IMR-90 (cell line): ENCODE measurements at places on chromosomes 2 and 18.

- DNase-seq: no peak
These were observed 35.4 kb downstream of the MRPL35 start for GRCh38 chr2:86234563-86235131.

GRCh38 chr2:149826471-149827125, 239.0 kb upstream of the MMADHC start:
- peak; percentile 18 for DNase-seq

DNA sequence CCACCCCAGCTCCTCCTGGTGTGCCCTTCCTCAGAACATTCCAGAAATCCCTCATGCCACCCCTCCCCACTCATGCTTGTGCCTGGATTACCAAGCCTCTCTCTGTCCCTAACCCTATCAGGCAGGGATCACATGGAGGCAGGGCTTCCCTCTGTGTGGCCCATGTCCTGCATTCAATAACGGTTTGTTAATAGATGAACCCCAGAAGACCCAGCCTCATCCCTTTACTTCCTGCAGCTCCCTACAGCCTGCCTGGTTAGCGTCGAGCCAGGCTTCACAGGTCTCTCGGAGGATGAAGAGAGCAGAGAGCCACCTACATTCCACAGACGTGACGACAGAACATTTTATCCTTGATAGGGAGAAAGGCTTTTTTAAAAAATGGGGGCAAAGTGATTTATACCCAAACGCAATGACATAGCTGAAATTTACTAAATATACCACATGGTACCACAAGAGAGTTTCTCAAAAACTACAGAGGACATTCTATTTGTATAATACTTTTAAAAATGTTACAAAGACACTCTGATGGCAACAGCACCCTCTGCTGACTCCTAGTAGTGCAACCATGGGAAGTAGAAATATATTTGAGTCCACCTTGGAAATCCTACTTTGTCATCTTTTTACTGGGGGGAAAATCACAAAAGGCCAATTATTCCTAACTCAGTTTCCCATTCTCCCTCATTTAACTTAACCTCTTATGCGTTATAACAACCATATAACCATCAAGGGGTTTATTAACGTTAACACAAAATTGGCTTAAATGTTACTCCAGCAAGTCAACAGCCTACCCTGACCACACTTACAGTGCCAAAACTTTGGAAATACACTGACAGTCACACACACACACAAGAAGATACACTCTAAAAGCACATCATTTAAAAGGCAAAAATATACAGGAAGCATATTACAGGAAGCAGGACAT, 30.7 kb downstream of the FBXO15 start:
- peak; percentile 65 for DNase-seq

- DNase-seq: peak; percentile 56
These were observed 178.7 kb downstream of the FMNL2 start for GRCh38 chr2:152513681-152514080.

DNA sequence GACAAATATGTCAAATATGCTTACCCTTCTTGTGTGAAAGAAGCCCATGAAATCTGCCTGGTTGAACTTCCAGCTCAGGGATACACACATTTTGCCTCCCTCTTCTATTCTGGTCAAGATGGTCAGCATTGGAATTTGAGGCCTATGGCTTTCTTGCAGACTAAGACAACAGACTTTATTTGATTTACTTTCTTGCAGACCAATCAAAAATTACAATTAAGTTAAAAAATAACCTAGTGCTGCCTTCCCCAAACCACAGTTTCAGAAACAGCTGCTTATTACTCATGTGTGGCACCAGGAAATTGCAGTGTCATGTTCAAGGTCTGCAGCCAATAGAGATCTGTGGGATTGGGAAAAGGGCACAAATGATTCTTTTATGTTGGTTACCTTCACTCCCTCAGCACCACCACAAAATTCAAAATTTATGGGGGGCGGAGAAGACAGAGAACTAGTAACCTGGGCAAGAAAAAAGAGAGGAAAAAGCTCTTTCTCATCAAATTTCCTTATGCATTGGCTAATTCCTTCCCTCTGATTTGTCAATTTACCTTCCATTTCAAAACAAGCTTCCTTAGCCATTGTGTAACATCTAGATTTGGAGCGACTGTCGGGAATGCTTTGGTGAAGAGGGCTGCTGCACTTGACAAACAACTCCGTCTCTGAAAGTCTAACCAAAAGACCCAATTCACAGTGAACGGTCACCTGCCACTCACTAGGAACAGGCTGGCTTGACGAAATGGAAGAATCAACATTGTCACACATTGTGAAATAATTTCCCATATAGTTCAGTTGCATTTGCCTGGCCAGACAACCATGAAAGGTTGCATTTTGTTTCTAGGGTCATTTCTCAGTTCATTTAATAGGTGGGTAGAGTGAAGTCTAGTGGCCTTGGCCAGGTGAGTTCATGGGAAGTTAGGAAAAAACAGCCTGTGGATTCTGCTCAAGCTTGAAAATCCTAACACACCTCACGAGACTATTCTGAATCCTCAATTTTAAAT, 100.4 kb upstream of the FZD5 start:
- DNase-seq: peak; percentile 83

DNA sequence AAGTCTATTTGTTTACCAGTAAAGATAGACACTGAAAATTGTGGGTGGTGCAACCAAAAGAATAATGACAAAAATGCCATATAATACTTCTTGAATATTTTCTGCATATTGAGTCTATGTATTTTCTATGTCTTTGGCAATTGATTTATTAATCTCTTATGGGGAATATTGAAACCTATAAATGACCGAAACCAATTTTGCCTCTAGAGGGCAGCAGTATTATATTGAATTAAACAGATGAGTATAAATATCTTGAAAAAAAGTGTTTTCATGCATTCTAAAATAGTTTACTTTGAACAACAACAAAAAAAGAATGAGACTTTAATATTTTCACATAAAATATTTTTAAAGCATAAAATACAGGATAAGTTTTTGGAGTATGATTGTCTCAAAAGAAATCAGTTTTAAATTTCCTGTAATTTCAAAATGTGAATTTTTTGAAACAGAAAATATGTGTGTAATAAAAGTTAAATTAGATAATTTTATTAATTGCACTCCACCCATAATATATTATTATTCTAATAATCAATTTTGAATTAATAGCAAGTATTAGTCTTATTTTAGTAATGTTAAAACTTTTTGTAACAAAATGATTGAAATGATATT, 49.9 kb upstream of the CALCRL start:
- DNase-seq: no peak

GRCh38 chr2:9250498-9251153, 44.0 kb downstream of the ASAP2 start:
- no peak for DNase-seq

DNA sequence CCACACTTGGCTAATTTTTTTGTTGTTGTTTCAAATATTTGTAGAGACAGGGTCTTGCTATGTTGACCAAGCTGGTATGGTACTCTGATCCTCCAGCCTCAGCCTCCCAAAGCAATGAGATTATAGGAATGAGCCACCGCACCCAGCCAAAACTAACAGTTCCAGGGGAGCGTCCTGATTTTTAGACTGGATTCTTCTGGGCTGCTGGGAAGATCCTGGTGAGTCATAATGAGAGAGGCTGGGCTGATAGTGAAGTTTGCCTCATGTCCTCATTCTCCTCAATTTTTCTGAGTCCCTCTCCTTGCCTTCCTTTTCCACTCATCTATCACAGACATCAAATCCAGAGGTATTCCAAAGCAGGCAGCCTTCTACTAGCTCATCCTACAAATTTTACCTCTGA, 81.3 kb downstream of the VSNL1 start:
- peak; percentile 65 for DNase-seq

DNA sequence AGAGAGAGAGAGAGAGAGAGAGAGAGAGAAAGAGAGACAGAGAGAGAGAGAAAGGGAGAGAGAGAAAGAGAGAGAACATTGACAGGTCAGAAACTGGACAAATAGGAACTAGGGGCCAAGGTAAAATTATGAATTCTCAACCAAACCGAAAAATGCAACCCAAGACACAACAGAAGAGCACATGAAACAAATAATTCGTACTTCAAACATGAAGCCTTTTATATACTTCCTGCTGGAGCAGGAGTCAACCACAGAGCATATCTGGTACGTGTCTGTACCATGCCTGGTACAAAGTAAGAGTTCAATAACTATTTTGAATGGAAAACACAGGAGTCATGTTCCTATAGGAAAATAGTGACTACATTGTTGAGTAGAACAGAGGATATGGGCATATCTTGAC, 6.5 kb upstream of the VPS54 start:
- DNase-seq: no peak

DNA sequence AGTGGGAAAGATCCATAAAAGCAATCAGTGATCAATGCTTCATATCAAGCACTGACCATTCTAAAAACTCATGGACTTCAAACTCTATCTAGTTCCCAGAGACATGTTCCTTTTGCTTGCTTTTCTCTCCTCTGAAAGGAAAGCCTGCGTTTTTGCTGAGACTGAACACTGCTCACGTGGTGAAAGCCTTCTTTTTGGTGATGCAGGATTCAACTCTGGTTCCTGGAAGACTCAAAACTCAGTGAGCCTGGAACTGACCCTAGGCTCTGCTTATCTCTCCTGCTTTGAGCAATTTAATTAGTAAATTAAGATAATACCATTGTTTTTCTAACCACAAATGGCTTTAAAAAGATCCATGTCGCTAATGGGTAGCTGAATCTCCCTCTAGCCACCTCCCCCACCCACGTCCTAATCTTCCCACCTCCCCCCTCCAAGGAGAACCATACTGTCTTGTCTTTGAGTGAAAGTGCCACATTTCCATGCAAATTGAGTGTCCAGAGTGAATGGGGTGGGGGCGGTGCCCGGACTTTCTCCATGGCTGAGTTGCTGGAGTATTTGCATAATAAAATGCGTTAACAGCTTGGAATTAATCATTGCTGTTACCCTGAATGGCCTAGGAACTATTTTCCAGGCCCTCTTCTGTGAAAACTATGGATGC, 130.5 kb downstream of the BCL11A start:
- no peak for DNase-seq

DNA sequence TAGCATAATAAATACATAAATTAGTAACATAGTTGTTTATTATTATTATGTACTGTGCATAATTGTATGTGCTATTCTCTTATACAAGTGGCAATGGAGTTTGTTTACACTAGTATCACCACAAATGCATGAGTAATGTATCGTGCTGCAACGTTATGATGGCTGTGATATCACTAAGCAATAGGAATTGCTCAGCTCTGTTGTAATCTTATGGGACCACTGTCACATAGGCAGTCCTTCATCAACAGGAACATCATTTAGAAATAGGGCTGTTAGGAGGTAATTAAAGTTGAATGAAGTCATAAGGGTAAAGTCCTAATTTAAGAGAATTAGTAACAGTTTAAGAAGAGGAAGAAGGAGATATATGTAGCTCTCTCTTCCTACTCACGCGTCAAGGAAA, 33.8 kb downstream of the TEX51 start:
- no peak for DNase-seq

- no peak for DNase-seq
These were observed 14.6 kb upstream of the KIDINS220 start for GRCh38 chr2:8851811-8852560.

- no peak for DNase-seq
These were observed 201.7 kb upstream of the RBBP8 start for GRCh38 chr18:22731398-22731797.

GRCh38 chr18:32730620-32731091, 42.2 kb downstream of the KLHL14 start:
- DNase-seq: no peak

DNA sequence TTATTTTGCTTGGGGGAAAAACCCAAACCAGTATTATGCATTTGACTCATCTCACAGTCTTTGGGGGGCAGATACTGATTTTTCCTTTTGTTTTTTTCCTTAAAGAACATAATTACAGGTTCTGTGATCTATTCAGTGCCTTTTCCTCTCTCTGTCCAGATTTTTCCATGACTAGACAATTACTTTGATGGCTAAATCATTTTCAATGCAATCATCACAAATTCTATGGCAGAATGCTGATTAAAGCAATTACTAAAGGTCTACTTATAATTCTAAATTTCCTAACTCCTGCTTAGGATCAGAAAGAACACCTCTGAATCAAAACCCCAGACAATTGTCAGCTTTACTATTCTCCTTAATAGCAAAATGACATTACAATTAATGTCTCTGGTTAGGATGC, 38.8 kb downstream of the POLR1A start:
- no peak for DNase-seq

DNA sequence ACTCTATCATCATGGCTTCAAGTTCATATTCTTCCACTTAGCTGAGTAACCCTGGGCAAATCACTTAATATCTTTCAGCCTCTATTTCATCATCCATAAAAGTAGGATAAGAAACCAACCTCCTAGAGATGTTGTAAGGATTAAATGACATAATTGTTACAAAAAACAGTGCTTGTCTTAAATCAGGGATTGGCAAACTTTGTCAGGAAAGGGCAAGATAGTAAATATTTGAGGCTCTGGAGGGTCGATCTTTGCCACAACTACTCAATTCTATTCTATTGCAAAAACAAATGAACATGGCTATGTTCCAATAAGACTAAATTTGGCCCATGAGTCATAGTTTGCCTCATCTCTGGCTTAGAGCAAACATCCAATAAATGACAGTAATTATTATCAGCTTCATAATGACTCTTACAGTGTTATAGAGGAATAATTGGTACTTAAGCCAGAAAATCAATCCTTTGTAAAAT, 184.7 kb downstream of the SATB2 start:
- peak; percentile 63 for DNase-seq

GRCh38 chr18:55900380-55900779, 312.4 kb upstream of the TCF4 start:
- DNase-seq: peak; percentile 65

DNA sequence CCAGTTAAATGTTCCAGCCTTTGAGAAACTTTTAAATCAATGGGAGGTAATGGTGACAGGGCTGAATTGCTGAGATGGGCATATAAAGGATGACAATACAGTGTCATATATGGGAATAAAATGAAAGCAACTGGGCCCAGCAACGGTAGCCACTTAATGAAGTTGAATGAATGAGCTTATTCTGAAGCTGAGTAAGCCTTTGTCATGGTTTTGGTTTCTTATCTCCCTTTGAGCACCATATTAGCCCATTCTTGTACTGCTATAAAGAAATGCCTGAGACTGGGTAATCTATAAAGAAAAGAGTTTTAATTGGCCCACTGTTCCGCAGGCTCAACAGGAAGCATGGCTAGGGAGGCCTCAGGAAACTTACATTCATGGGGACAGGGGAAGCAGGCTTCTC, 3.5 kb upstream of the THUMPD2 start:
- no peak for DNase-seq

- no peak for DNase-seq
These were observed 46.2 kb downstream of the HPCAL1 start for GRCh38 chr2:10348891-10349290.

- DNase-seq: peak; percentile 51
These were observed 10.6 kb upstream of the MC5R start for GRCh38 chr18:13813271-13813849.

DNA sequence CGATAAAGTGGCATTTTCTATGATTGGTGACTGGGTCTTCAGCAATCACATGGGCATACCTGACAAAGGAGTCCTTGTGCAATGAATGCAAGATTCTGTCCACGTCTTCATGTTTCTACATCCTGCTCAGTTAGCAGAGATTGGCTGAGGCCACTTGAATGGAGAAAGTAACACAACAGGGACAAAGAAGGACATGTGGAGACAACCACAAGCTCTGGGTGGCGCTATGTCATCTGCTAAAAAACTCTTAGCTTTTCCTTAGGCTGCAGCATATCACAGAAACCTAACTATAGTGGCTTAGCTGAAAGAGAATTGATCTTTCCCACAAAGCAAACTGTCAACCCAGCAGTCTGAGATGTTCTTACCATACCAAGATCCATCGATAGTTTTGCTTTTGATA, 1109.7 kb downstream of the SOCS6 start:
- DNase-seq: no peak

- DNase-seq: no peak
These were observed 1.3 kb upstream of the TLX2 start for GRCh38 chr2:74512744-74513604.
